Right hindlimb (tissue), 1 donor: ENCODE measurements at places on chromosomes 13 and 19.

- DNase-seq = no peak
Measured at GRCh38 chr13:34070006-34070405, 252.1 kb downstream of the RFC3 start.

DNA sequence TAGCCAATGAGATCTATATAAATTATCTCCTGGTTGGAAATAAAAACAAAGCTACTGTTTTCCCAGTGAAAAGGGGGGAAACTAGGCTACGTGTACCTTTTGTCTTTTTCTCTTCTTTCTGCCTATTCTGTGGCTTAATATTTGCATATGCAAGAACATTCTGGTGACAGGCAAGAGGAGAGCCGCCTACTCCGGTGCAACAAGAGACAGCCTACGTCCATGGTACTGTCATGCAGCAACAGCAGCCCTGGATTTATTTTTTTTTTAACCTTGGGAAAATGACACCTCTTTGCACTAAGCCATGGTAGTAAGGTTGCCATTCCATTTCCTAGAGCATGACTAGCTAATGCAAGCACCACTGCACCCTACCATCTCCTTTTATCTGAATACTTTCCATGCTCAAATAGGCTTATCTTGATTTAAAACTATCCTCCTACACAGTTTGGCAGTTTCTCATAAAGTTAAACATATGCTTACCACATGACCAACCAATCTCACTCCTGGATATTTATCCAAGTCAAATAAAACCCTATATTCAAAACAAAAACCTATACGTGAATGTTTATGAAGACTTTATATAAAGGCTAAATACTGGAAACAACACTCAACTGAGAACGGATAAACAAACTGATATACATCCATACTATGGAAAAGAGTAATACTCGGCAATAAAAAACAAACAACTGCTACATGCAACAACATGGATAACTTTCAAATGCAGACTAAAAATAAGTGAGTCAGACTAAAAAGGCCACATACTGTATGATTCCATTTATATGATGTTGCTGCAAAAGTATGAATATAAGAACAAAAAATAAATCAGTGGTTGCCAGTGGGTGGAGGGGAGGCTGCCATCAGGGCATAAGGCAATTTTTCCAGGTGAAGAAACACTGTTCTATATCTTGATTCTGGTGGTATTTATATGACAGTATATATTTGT, 17.3 kb downstream of the NUFIP1 start:
- no peak for DNase-seq

- DNase-seq = no peak
Measured at GRCh38 chr19:48596679-48597465, 9.7 kb upstream of the SPACA4 start.

DNA sequence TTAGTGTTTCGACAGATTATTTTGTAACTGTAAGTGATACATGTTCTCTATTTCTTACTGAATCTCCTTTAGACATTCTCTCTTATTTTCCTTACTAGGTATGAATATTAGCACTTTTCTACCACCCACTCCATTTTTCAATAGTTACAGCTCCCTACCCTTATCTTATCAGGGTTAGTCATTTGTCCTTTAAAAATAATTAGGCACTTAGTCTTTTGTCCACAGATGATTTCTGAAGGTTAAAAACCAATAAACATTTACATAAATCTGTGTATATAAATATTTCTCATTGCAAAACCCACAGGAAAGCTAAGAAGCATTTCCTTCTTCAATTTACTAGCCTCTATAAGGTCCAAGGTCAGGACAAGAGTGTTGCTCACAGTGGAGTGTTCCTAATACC, 624.1 kb upstream of the MIR17HG start:
- DNase-seq = no peak

- DNase-seq = no peak
Measured at GRCh38 chr19:35330475-35330874, 1.5 kb downstream of the CD22 start.

GRCh38 chr19:49999371-50000010, 25.7 kb downstream of the VRK3 start:
- no peak for DNase-seq

GRCh38 chr13:109602356-109602755, 184.0 kb downstream of the IRS2 start:
- no peak for DNase-seq

DNA sequence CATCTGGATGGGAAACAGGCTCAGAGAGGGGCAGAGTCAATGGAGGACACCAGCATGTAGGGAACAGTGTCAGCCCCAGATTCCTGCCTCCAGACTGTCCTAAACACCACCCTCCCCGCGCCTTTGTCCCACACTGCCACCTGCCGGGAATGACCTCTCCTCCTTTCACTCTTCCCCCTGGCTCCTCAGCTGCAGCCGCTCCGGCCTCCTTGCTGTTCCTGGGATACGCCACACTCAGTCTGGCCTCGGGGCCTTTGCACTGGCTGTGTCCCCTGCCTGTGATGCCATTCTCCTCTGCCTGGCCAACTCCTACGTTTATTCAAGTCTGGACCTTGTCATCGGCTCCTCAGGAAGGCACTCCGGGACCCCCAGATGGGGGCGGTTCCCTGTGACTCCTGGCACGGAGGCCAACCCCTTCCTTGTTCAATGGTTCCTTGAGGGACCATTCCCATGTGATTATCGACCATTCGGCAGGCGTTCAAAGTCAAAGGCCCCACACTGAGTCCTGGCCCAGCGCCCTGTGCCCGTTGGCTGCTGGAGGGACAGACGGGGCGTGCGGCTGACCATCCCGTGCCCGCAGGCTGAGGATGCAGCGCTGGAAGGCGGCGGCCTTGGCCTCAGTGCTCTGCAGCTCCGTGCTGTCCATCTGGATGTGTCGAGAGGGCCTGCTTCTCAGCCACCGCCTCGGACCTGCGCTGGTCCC, 15.8 kb downstream of the FUT6 start:
- no peak for DNase-seq

- no peak for DNase-seq
Measured at GRCh38 chr19:39333507-39333906, 2.3 kb downstream of the GMFG start.

DNA sequence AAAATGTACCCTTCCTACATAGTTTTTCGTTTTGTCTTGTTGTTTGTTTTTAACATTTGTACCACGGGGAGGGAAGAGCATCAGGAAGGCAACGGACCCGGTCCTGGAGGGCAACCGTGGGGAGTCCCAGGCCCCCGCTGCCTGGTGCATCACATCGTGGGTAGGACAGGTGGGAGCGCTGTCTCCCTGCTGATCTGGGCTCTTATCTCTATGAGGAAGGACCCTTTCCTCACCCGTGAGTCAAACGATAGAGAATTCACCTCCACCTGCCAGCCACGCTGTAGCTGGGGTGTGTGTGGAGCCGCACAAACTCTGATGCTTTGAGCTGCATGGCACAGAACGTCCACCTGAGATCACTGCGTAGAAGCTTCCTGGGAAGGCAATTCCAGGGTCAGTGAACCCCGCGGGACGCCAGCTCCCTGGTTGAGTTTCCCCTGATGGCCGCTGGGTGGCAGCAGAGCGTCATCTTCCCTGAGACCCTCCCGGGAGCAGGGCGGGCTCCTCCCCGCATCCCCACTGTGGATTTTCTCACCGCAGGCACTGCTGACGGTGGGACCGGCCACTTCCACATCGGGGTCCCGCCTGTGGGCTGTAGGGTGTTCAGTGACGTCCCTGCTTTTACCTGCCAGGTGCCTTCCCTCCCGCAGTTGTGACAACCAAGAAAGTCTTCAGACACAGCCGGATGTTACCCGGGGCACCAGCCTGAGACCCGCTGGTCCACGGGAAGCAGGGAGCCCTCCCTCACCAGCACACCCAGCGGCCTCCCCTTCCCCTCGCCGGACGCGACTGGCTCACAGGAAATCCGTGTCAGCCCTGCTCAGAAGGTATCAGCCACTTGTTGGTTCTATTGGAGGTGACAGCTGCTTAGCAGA, 54.7 kb downstream of the ZNF787 start:
- peak; percentile 72 for DNase-seq

DNA sequence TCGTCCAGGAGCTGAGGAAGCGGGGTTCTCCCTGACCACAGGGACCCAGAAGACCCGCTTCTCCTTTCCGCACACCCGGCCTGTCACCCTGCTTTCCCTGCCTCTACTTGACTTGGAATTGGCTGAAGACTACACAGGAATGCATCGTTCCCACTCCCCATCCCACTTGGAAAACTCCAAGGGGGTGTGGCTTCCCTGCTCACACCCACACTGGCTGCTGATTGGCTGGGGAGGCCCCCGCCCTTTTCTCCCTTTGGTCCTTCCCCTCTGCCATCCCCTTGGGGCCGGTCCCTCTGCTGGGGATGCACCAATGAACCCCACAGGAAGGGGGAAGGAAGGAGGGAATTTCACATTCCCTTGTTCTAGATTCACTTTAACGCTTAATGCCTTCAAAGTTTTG, 18.9 kb downstream of the VASP start:
- DNase-seq = peak; percentile 56

DNA sequence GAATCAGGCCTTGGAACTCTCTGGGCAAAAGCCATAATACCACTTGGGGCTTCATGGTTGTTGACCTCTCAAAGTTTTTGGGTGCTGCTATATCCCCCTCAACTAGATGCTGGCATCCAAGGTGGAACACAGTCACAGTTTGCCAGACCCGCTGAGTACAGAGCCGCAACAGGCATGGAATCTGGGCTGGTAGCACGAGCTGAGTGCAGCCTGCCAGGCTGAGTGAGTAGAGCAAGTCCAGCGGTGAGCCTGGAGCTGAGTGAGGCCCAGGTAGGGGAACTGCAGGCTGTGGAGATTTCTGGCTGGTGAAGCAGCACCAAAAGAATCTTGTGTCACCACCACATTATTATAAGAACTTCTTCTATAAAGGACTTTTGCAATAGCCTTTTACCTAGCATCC, 192.6 kb downstream of the PCDH17 start:
- DNase-seq = no peak

DNA sequence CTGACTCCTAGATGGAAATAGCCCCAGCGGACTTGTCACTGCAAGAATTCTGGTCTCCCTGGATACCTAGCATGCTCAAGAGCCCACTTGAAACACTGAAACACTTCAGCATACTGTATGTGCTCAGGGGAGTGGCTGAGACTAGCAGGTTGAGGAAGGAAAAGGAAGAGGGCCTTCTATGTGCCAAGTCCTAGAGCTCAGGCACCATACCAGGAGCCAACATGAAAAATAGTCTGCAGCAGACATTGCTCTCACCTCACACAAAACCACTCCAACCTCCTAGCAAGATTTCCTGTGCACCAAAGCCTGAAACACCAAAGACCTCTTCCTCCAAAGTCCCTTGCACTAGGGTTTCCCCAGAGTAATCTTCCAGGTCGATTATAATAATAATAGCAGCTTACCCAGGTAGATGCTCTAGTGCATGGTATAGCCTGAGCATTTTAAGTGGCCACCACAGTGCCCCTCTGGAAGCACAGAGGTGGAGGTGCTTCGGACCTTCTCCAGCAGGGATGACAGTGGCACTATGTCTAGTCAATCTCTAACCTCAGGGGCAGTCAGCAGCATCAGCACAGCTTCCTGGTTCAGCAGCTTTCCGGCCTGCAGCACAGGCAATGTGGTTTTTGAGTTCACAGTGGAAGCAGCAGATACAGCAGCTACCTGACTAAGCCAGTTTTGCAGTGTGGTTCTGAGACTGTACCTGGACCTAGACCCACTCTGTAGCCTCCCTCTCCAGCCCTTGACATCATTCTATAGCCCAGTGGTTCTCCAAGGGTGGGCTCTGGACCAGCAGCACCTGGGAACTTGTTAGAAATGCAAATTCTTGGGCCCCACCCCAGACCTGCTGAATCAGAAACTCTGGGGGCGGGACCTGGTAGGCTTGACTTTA, 45.6 kb upstream of the UBE2L5 start:
- no peak for DNase-seq

GRCh38 chr13:51278426-51279130, 56.4 kb downstream of the FAM124A start:
- DNase-seq = no peak

- peak; percentile 39 for DNase-seq
Measured at GRCh38 chr13:27997904-27998522, 9.5 kb upstream of the URAD start.

DNA sequence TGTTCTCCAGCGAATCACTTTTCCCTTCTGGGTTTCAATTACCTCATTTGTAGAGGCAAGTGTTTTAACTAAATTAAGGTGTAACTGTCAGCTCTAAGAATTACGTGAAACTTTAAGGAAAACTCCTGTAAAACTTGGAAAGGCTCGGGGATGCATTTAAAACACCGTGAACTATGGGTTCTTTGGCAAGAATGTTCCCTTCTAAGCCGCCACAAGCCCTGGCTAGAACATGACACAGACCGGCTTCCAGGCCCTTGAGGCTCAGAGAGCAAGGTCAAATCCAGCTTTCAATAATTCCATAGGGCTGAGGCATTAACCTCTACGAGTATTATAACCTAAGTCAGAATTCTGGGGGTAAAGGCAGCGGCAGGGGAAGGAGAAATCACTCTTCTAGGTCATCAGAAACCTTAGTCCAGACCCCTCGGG, 685 bp downstream of the VWA8 start:
- DNase-seq = no peak

GRCh38 chr13:94825507-94825906, 113.2 kb upstream of the SOX21 start:
- DNase-seq = peak; percentile 77

DNA sequence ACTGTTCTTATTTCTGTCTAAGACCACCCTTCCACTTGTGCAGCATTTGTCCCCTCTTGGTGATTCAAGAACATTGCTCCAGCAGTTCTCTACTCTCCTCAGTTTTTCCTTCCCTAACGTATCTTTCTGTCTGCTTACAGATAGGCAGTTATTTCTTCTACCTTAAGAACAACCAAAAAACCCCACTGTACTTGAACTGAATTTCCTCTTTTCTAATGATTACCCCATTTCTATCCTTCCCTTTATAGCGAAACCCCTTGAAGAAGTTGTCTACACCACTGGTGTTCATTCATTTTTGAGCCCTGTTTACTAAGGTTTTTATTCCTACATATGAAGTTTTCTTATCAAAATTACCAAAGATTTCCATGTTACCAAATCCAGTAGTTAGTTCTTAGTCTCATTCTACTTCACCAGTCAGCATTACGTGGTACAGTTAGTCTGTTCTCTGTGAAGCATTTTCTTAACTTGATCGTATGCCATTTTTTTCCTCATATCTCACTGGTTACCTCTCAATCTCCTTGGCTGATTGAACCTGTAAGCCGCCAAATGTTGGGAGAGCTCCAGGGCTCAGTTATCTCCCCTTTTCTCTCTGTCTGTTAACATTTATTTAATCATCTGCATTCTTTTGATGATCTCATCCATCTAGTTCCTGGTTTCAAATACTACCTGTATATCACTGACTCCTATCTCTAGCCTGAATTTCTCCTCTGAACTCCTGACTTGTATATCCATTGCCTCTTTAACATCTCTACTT, 9.0 kb downstream of the LSM14A start:
- DNase-seq = no peak

- no peak for DNase-seq
Measured at GRCh38 chr13:44768239-44768638, 192.1 kb upstream of the TSC22D1 start.

DNA sequence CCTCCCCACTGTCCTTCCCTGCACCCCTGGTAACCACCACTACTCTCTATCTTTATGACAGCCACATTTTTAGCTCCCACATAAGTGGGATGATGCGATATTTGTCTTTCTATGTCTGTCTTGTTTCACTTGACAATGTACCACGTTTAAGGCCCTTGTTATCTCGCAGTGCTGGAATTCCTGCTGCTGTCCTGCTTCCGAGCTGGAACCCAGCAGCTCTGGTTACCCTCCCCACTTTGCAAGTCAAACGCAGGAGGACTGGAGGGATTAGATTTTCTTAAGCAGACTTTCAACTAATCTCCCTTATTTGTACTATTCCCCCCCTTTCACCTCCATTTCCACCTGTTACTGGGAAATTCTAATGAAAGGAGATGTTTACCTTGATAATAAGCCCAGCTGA, 59.1 kb upstream of the PDX1 start:
- no peak for DNase-seq

- no peak for DNase-seq
Measured at GRCh38 chr19:49514151-49514550, 1.7 kb downstream of the FCGRT start.

GRCh38 chr13:52399708-52400107, 6.3 kb downstream of the THSD1 start:
- no peak for DNase-seq
